ENCODE measurements at places on chromosomes 16 and 17. TPM values are rescaled to one million over a fixed set of nuclear protein-coding genes. Genes with fewer than 3 reads are reported as not detected.

TMEM98 gene
- 198 TPM for polyA plus RNA-seq

COPZ2 gene
- 78.4 TPM for polyA plus RNA-seq

OTOP3 gene
- polyA plus RNA-seq: not detected

DNAH9 gene
- polyA plus RNA-seq: 11.6 TPM

TMEM220 gene
- 11.4 TPM for polyA plus RNA-seq

GRCh38 chr17:55157165-55157564, 107.6 kb upstream of the HLF start:
- DNase-seq: no peak

- DNase-seq: no peak
These were observed 11.3 kb upstream of the COX10 start for GRCh38 chr17:14058051-14058450.
